ENCODE measurements at places on chromosomes 7 and 10. TPM values are rescaled to one million over a fixed set of nuclear protein-coding genes. Genes with fewer than 3 reads are reported as not detected.

DNA sequence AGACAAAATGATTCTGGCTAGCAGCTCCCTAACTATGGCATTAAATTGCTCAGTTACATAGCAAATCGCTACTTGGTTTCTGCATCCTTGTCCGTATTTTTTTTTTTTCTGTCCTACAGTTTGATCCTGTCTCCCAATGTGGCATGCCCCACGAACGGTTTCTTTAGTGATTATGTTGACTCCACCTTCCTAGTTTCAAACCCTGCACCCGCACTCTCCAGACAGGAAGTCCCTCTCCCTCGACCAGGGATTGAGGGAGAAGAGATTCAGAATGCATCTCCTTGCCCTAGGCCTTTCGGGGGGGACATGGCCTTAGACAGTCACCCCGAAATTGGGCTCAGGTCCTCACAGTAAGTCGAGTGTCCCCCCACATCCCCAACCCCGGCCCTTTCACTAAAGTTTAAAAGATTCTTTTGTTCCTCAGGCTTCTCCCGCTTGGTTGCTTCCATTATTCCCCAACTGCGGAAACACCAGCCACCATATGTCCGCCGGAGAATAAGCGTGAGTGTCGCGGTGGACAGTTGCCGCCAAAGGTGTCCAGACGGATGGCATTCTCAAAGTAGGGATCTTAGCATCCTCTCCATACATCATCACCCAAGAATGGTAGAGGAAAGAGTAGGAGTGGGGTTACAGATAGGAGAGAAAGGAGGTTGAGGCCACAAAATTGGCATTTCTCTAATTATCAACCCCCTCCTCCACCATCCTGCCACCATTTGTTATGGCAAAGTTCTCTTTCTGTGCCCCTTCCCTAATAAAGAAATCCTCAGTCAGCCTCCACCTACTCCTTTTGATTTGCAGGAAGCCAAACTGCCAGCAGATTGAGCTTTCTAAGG, 7.3 kb downstream of the EVX1 start:
- no peak for DNase-seq

- no peak for DNase-seq
Measured at GRCh38 chr10:23643111-23643780, 204.4 kb downstream of the OTUD1 start.

DNA sequence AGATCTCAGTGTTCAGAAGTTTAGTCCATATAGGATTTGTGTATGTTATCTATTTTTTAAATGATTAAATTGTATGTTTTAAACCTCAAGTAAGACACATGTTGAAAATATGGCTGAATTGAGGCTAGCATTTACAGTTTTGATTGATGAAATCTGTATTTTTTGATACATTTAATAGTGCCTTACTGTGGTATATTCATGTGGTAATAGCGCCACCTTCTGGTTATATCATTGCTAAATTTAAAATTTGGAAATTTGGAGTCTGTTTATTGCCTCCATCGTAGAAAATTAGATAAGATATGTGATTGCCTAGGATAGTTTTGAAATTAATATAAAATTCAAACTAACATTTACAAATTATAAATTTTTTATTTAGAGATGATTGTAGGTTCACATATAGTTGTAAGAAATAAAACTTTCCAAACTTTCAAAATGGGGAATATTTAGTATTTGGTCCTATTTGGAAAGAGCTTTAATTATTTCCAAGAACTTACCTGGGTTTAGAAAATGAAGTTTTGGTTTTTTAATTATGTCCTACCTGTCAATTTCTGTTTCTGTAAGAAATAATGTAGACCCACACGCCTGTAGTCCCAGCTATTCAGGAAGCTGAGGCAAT, 19.1 kb upstream of the ARMS2 start:
- DNase-seq, result no peak

GRCh38 chr10:30701451-30702173, 72.1 kb upstream of the LYZL2 start:
- no peak for DNase-seq

- no peak for DNase-seq
Measured at GRCh38 chr7:141513720-141514119, 37.5 kb upstream of the AGK start.

DNA sequence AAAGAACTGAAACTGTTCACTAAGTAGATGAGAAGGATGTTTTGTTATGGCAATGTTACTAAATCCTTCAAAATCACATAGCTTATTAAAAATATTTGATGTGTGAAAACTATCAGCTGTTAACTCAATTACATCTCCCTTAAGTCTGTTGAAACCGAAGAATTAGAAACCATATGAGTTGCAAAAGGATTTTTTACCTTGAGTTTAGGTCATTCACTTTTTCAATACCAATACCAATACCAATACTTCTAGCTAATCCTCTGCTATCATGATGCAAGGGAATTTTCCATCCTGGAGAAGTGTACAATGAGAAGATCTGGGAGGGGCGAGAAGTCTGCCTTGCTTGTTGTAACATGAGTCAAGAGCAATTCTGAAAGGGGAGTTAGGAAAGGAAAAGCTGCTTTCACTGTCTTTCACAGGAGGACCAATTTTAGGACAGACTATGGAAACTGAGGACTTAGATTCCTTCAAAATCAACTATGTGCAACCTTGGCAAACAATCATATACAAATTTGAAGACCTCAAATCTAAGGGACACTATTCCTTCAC, 199.7 kb downstream of the IMMP2L start:
- DNase-seq, result no peak

GRCh38 chr7:79982141-79982770, 152.4 kb upstream of the GNAI1 start:
- no peak for DNase-seq

GRCh38 chr10:26334232-26334931, 103.8 kb upstream of the APBB1IP start:
- DNase-seq, result no peak

- DNase-seq, result no peak
Measured at GRCh38 chr7:79810916-79811315, 323.7 kb upstream of the GNAI1 start.

DNA sequence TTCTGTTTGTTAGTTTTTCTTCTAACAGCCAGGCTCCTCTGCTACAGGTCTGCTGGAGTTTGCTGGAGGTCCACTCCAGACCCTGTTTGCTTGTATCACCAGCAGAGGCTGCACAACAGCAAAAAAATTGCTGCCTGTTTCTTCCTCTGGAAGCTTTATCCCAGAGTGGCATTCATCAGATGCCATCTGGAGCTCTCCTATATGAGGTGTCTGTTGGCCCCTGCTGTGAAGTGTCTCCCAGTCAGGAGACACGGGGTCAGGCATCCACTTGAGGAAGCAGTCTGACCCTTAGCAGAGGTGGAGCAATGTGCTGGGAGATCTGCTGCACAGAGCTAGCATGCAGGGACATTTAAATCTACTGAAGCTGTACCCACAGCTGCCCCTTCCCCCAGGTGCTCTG, 26.7 kb upstream of the CROT start:
- DNase-seq, result no peak

GRCh38 chr10:43980313-43980712, 331.6 kb upstream of the ZNF32 start:
- DNase-seq, result no peak

MEPCE gene
- 49.4 TPM for polyA plus RNA-seq

TMEM254 gene
- polyA plus RNA-seq, result 55.0 TPM
